ENCODE measurements at places on chromosomes 4 and X.

GRCh38 chrX:115013705-115014104 is 3.7 kb downstream of the IL13RA2 start:
- DNase-seq, result no peak

DNA sequence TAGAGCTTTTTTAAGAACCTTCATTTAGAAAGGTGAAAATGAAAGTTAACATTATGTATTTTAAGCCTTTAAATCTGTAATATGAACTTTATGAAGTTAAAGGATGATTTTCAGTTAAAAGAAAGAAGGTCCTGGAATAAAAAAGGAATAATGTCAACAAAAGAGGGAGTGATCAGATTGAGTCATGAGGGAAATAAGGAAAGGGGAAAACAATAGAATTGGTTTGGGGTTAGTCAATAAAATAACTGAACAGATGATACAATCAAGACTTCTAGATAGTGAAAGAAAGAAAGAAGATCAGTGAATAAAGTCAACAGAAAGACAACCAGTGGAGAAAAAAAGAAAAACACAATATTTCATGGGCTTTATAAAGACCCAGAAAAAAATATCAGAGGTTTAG is 291.6 kb upstream of the ARSJ start:
- DNase-seq, result no peak

DNA sequence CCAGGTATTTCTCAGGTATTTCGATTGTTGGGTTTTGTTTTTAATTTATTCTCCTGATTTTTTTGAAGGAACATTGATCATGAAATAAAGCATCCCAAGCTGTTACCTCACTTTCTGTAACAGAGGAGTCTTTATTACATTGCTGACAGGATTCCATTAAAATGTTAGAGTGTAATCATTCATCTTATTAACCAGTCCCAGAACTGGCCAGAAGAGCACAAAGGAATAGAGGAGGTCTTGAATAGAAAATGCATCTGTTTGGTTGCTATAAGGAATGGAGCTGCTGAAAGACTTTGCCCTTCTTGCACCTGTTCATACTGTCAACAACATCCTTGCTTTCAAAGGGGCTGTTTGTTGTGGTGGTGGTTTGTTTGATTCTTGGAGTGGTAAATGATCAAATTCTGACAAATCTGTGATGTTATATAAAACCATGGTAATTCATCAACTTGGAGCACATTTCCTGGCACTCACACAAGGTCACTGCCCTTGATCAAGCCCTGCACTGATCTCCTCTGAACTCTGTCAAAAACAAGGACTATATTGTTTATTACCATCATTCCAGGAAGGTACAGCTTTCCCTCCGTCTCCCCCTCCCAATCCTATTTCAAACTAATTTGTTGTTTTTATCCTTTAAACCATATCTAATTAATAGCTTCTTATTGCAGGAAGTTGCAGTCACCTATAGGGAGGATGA is 215.8 kb downstream of the PCDH19 start:
- no peak for DNase-seq

DNA sequence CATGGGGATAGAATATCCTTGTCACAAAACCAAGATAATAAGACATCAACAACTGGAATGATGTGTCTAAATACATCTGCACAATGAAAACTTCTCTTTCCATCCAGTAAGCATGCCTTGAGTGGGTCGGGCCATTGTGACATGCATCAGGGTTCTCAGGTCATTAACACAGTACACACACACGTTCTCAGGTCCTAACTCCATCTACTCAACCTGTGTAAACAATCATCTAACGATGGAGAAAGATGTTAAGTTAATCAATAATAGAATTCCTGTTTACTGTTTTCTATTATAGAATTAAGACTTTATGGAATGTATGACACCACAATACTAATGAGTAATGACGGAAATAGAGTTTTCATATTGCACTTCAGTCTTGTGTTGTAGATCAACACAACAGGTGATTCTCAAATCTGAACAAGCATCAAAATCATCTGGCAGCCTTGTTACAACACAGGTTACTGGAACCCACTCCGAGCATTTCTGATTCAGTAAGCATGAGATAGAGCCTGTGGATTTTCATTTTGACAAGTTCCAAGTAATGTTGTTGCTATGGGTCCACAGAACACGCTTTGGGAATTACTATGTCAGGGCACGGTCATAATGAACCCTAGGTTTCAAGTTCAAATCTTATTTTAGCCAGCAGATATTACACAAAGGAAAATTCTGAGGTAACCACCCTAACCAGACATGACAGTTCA is 315.8 kb upstream of the TEX13C start:
- DNase-seq, result no peak
